Stimulated activated CD4-positive, alpha-beta T cell treated with anti-CD3 and anti-CD28 coated beads, Interleukin-2, amount 100 ng/mL, for 48 hours (primary cell): ENCODE measurements at places on chromosomes 6 and 20.

- DNase-seq: no peak
These were observed 57.5 kb downstream of the MKKS start for GRCh38 chr20:10376270-10377075.

DNA sequence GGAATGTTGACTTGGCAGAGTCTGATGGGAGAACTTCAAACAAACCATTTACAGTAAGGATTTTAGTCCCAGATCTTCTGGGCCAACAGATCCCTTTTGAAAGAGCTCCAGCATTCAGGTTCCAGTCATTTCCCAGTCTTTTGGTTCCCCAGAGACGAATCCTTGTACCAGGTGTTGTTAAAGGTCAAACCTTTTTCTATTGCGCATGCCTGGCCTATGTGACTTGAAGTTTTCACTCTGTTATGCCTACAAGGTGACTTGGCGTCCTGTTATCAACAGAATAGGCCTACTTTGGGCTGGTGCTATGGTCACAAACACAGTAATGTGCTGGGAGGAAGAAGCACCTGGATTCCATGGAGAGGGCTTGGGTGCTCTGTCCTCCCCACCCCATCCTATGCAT lies 52.3 kb downstream of the PXDC1 start:
- DNase-seq: no peak

- DNase-seq: no peak
These were observed 54.4 kb upstream of the STXBP5 start for GRCh38 chr6:147149826-147150225.

DNA sequence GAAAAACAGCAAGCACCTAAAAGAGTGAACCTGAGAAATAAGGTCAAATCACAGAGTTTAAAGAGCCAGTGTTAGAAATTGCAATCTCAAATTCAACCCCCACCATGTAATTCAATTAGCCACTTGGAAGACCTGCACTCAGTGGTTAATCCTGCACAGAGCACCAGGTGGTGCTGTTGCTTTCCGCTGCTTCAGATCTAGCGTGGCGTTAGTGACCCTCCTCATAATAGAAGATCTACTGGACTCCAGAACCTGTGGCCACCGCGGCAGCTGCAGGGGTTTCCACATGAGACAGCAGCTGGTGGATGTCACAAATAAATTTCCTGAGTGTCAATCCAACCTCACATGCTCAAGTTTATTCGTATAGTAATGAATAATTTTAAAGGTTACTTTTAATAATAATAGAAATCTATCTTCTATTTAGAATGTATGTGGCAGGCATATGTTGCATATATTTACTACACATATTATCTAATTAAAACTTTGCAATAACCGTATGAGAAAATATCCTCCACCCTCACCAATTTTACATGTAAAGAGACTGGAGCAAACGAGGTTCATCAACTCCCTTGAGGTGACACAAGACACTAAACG lies 84.4 kb downstream of the SYNE1 start:
- DNase-seq: peak; percentile 5
